ENCODE measurements at places on chromosomes 1 and 21.

GRCh38 chr1:78385744-78386462 is 104.9 kb upstream of the PTGFR start:
- DNase-seq = no peak

GRCh38 chr1:229075217-229075616 is 195.7 kb upstream of the RAB4A start:
- no peak for DNase-seq

DNA sequence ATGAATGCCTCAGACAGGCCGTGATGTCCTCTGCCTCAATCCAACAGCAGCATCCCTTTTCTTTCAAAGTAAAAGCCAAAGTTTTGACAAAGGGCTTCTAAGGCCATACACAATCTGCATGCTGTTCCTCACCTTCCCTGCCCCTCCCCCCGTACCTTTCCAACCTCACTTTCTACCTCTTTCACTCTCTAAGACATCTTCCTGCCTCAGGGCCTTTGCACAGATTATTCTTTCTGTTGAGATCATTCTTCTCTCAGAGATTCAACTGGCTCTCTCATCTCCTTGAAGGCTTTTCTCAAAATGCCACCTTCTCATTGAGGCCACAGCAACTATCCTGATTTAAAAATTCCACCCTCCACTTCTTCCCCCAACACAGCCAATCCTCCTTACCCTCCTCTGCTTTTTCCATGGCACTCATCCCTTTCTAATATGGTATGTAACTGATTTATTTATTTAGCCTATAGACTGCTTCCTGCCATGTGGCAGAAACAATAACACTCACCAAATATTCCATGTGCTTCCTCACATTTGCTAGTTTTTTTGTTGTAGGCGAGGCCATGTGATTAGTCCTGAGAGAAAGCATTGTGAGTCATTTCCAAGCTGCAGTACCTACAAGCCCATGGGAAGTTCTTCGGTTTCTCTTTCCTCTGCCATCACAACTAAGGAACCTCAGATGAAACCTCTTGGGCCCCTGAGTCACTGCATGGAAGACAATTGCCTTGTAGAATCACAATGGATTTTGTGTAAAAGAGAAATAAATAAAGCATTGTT is 58.7 kb upstream of the GADD45A start:
- DNase-seq = no peak

DNA sequence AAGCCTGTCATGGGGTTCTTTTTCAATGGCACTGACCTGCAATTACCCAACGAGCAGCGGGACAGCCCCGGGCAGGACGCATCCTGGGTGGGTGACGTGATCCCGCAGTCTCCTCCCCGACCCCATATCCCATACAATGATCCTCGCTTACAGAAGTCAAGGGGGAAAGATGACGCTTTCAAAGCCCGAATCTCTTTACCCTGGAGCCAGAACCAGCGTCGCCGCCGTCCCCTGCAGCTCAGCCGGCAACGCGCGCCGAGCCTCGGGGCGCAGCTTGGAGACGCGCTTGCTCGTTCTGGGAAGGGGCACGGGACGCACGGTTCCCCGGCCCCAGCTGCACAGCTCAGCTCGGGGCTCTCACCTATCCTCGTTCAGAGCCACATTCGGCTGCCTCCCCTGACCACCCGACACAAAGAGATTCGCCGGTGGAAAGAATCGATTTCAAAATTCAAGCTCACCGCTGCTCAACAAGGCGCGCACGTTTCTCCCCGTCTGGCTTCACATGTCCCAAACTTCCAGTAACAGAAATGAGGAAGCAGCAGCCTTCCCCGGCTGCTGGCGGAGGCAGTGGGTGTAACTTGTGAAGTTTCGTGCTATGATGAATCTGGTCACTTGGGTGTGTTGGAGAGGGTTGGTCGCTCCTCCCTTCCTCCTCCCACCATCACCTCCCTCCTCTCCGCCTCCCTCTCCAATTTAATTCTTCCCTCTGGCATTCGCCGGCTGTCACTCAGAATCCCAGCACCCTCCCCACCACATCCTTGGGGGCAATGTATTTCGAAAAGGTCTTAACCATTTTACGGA is at the start of gene TIAM1:
Gene TIAM1 (minus strand): TSS at position 582 of the 801 bp plus-strand sequence. CDS start 77,289 bp downstream, outside the sequence.
- no peak for DNase-seq

GRCh38 chr1:76336931-76337371 is 262.4 kb downstream of the ST6GALNAC3 start:
- no peak for DNase-seq

GRCh38 chr1:94723894-94724293 is 96.3 kb upstream of the SLC44A3 start:
- DNase-seq = no peak

- no peak for DNase-seq
Measured at GRCh38 chr1:180899262-180899661, 13.4 kb upstream of the KIAA1614 start.

DNA sequence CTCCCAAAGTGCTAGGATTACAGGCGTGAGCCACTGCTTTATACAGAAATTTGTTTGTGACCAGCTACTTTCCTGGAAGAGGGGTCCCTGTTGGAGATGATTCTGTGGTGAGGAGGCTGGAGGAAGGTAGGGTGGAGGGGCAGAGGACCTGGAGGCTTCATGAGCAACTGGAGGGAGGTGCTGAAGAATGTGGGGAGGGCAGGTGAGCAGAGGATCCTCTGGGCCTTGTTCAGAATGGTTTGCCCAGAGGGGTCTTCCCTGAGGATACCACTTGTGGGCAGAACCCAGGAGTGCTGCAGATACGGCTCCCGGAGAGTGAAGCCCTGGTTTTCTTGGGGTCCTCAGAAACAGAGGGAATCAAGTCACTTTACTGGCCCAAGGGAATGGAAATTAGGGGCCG is 67.2 kb upstream of the WDR26 start:
- DNase-seq = no peak

DNA sequence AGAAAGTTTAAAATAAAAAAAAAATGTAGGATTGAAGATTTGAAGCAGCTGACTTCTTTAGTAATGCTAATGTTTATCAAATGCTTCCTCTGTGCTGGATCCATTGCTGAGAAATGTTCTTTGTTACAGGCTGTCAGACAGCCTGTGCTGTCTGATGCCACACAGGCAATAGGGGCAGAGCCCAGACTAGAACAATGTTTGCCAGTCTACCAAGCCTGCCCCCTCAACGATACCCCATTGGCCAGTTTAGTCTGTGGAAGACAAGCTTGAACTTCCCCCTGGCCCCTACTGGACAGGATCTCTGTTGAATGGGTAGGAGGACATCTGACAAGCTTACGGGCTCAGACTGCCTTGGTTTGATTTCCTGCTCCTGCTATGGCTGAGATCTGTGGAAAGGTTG is 79.4 kb downstream of the PAPPA2 start:
- DNase-seq = no peak

- DNase-seq = no peak
Measured at GRCh38 chr1:30410153-30410851, 313.1 kb downstream of the MATN1 start.

GRCh38 chr21:41920476-41920875 is 33.3 kb downstream of the C2CD2 start:
- DNase-seq = no peak

- no peak for DNase-seq
Measured at GRCh38 chr1:47031059-47031458, 7.6 kb downstream of the CYP4X1 start.

DNA sequence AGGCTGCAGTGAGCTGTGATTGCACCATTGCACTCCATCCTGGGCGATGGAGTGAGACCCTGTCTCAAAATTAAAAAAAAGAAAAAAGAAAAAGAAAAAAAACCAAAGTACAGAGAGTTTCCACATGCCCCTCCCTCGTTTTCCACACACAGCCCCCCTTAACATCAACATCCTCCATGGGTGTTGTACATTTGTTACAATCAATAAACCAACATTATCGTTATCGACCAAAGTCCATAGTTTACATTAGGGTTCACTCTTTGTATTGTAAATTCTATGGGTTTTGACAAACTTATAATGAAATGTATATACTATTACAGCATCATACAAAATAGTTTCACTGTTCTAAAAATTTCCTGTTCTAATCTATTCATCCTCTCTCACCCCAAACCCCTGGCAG is 15.9 kb upstream of the TINAGL1 start:
- DNase-seq = no peak

- no peak for DNase-seq
Measured at GRCh38 chr1:188652678-188653077, 1823.9 kb downstream of the PLA2G4A start.

DNA sequence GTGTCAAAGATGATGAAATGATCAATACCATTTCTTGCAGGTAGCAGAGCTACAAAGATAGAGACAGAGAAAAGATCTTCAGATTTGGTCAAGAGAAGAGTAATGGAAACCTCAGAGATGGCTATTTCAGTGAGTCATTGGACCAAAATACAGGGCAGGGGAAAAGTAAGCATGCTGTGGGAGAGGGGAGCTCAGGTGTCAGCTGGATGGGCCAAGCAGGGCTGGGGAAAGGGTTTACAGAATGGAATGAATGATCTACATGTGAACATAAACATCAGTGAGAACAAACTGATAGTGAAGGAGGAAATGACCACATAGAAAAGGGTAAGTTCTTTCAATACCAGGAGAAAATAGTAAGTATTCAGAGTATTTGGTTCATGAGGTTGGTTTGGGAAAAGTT is 61.4 kb upstream of the CNN3 start:
- no peak for DNase-seq

- no peak for DNase-seq
Measured at GRCh38 chr1:177190308-177190970, 19.7 kb downstream of the BRINP2 start.

GRCh38 chr1:150568594-150568966 is 10.8 kb downstream of the MCL1 start:
- no peak for DNase-seq

DNA sequence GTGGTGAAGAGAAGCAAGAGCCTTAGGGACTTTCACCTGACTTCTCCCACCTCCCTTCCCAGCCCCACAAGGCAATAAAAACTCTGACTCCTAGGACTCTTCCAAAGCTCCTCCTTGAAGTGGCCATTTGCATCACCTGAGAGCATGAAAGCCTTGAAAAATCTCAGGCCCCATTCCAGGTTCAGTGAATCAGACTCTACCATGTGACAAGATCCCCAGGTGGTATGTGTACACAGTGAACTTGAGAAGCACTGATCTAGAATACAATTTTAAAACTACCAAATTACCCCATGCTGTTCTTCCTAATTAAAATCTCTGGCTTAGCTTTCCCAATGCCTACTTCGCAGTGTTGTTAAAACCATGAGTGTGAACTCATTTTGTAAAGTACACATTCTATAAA is 195.1 kb upstream of the SAMSN1 start:
- no peak for DNase-seq

GRCh38 chr1:41639332-41639936 is 155.0 kb upstream of the EDN2 start:
- no peak for DNase-seq

DNA sequence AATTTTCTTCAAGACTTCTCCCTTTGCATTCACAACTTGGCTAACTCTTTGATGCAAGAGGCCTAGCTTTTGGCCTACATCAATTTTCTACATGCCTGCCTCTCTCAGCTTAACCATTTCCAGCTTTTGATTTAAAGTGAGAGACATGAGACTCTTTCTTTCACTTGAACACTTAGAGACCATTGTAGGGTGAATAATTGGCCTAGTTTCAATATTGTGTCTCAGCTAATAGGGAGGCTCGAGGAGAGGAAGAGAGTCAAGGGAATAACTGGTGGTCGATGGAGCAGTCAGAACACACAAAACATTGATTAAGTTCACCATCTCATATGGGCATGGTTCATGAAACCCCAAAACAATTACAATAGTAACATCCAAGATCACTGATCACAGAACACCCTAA is 225.5 kb downstream of the TPR start:
- DNase-seq = no peak

DNA sequence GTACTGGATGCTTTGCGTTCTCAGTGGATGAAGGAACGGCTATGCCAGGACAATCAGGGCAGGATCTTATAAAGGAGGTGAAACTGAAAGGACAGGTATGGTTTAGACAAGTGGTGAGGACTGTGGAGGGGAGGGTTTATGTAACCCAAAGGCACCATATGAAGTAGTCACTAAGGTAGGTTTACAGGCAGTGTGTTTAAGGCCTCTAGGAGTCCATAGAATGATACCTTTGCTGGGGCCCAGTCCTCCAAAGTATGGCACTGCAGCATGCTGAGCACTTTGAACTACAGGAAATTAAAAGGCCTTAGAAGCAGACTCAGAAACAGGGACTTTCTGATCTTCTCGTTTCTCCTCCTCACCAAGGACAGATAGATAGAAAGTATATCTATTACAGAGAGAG is 304.7 kb upstream of the USP25 start:
- DNase-seq = no peak

DNA sequence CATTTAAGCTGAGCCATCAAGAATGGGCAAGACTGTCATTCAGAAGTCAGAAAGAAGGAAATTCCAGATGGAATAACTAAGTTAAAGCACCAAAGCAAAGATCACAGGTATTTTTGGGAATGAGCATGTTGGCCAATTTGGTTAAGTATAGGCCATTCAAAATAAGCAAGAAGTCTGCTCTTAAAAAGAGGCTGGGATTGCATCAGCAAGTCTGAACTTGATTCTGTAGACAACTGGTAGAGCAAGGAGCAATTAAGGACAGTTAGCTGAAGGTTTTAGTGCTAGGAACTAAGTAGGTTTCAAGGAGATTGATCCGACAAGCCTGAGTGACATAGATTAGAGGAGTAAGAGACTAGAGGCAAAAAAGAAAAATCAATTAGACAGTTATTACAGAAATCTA is 8.4 kb downstream of the ANKRD45 start:
- DNase-seq = no peak

GRCh38 chr1:125085720-125086591 is 3901.2 kb downstream of the SRGAP2C start:
- DNase-seq = no peak

DNA sequence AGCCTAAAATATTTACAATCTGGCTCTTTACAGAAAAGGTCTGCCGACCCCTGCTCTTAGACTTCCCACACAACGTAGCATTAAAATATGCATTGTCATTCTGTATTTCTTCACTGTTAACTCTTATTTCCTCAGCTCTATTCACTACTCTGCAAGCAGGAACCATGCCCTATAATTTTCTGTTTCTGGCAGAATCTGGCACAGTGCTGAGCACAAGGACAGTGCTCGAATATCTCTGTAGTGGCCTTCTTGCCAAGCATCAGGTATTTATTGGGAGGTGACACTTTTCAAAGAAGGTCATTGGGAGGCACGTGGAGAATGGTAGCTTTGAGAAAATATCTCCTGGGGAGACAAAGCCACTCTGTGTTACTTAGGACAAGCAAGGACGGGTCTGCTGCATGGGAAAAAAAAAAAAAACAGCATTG is 77.9 kb downstream of the PSMG1 start:
- no peak for DNase-seq

DNA sequence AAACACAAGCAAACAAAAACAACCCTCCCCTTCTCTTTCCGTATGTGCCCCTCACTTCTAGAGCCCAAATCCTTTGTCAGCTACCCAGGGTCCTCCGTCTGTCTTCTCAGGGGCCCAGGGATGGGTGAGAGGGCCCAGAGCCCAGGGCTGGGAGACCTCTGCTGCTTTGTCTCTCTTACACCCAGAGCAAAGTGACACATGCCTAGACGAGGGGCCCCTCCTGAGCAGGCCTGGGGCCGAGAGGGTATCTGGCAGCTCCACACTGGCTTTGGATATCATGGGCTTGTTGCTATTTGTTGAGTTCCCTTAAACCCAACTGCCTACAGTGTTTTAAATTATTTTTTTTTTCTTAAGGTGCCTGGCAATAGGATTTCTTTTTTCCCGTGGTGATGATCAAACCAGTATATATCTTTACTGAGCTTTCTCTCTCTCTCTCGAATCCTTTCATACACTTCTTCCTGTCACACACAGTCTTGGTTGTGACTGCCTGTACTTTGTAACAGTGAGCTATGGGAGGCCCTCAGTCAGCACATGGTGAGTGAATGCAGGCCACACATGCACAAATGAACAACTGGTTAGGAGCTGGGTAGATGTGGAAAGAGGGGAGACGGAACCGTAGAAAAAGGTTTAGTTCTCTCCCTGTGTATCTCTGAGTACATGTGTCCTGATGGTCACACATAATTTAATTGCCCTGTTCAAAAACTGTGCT is 14.5 kb downstream of the RASSF5 start:
- DNase-seq = no peak
